SW480 (cell line): ENCODE measurements at places on chromosomes 7 and 10.
A peak's percentile ranks its signal among the peaks of the same experiment; 100 is the strongest.

DNA sequence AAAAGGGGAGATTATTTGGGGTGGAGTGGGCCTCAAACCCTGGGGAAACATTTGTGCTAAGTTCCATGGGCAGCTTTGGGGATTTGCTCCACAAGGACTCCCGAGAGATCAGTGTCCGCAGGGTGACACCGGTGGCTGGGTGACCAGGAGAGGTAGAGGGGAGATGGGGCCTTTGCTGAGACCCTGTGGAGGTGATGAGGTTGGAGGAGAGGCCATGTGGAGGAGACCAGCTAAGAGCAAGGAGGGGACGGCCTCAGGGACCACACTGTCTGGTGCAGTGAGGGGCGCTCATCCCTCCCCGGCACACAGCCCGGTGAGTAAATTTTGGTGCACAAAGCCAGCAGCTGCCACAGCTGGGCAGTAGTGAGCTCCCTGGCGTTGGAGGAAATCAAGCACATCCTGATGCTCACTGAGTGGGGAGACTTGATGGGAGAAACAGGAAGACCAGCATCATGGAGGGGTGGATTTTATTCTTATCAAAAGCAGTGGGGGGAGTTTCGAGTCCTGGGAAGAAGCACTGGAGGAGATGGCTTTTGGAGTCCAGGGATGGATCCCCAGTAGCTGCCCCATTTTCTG is 20.2 kb upstream of the ELFN1 start:
- no peak for DNase-seq

GRCh38 chr10:60029475-60029874 is 123.1 kb upstream of the CCDC6 start:
- DNase-seq = no peak

GRCh38 chr7:136528329-136528728 is 340.1 kb upstream of the CHRM2 start:
- peak; percentile 39 for DNase-seq

- no peak for DNase-seq
Observed at GRCh38 chr7:48681006-48681405, 243.3 kb upstream of the CDC14C start.

DNA sequence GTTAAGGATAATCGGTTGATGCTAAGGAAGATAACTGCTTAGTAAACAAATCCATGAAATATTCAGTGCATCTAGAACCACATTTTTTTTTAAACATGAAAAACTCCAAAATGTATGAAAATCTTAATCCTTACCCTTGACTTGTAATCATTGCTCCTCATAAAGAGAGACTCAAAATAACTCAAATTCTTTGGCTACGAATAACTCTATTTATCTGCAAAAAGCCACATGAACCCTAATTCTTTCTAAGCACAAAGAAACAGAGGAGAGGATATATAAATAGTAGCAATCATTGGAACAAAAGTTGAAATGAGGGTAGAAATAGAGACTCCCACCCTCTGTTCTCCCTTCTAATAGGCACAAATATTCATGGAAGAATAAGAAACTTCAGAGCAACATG is 40.2 kb downstream of the ANK3 start:
- DNase-seq = no peak

DNA sequence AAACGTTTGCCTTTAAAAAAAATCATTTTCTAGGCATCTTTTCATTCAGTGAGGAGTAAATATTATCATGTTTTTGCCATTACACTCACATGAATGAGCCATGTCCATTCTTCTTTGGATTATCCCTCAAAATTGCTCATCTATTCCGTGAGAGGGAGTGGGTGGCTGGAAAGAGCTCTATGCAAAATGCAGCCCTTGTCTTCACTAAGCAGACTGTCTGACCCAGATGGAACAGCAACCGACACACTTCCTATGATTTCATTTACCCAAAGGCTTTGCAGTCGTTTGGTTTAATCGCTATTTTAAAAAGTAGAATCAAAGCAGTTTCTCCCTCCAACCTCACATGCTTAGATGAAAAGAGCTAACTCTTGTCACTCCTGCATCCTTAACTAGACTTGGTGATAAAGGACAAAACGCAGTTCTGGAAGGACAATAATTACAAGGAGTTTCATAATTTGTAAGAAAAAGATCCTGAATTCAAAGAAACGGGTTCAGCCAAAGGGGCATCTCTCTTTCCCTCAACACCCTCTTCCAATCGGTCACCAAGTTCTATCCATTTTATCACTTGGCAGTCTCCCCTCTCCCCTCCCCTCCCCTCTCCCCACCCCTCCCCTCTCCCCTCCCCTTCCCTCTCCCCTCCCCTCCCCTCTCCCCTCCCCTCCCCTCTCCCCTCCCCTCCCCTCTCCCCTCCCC is 198.1 kb upstream of the STK17A start:
- no peak for DNase-seq

DNA sequence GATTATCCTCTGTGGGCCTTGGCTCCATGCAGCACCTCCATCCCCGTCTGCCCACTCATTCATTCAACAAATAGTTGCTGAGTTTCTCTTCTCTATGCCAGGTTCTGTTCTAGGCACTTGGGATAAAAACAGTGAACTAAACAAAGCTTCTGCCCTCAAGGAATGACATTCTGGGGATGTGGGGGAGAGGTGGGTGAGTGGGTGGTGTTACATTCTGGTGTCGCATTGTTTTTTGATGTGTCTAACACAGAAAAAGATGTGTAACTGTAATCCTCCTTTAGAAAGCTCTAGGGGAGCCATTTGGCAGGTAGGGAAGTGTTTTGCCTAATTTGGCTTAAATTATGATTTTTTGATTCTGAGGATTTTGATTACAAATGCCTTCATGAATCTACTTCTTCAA is 21.4 kb downstream of the AUTS2 start:
- no peak for DNase-seq

DNA sequence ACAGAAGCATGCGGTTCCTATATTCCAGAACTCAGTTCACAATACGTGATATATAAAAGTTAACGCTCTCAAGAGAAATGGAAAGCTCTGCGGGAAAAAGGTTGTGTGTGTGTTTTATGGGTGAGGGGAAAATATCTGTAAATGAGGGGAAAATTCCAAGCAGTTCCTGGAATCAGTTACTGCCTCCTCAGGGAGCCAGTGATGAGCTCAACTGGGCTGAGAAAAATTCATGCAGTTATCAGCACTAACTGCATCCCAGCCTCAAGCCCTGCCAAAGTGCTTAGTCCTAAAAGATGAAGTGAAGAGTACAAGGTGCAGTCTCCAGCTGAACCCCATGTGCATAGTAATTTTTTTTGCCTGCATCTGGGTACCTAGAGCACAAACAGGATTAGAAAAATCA is 191.9 kb downstream of the CDK14 start:
- no peak for DNase-seq

DNA sequence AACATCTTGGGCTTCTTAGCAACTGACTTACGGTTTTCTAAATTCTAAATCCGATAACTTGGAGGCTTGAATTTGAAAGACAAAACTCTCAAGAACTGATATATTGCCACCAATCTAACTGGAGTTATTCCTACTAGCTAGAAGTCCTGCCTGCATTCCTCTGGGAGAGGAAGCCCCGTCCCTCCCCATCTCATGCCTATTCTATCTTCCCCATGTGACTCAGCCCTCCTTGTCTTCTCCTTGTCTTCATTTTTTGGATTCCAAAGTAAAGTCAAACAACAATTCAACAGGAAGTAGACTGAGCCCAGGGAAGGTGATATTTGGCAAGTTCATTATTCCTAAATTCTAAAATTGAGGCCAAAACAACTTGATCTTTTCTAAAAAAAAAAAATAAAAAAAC is 587.7 kb downstream of the KCNMA1 start:
- DNase-seq = no peak

DNA sequence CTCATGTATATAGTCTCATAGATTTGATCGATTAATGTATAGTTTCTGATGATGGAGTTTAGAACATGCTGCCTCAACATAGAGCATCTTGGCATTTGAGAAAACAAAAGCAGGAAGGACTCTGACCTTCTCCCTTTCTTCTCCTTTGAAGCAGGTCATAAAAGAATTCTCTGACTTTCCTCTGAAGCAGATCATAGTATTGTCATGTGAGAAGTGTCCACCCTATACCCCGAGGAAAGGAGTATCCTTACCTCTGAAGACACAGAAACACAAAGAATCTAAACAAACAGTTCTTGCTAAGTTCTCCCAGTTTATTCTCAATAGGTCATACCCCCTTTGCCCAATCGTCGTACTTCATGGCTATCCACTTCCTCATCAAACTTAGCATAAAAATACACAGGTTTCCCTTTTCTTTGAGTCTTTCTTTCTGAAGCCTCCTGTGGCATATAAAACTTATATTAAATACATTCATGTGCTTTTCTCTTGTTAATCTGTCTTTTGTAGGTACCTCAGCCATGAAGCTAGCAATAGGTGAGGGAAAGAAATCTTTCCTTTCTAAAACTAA is 194.9 kb downstream of the REEP3 start:
- DNase-seq = no peak

DNA sequence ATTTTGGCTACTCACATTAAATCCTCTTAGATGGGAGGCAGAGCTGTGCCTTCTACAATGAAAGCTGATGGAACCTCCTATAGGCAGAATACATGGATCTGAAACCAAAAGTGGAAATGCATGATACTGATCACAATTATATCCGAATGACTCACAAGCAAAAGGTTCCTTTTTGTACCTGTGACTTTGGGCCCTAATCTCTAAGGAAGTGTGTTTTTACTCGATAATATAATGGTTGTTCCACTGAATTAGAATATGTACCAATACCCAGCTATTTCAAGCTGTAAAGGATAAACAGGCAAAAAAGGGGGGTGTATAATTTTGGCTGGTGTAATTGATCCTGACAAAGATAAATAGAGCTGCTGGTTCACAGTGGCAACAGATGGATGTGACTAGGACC is 17.6 kb upstream of the LAMB1 start:
- no peak for DNase-seq

- peak; percentile 99 for DNase-seq
Observed at GRCh38 chr10:110414548-110415309, 83.0 kb upstream of the DUSP5 start.

GRCh38 chr7:111068618-111069017 is 22.3 kb upstream of the LRRN3 start:
- DNase-seq = no peak

GRCh38 chr10:111186358-111186757 is 109.5 kb downstream of the ADRA2A start:
- DNase-seq = no peak

DNA sequence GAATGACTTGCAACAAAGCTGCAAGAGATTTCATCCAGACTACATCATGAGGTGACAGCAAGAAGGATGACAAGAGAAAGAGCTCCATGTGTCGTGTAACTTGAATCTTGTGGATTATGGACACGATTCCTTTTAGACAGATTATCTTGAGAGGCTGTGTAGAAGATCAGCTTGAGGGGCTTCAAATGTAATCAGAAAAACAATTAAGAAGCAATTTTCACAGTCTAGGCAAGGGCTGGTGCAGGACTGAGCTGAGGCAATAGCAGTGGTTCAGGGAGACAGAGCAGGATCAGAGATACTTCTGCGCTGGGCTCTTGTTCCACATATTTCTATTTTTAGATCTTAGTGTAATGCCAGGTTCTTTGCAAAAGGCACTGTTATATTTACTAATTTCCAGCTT is 253.0 kb upstream of the COBL start:
- DNase-seq = no peak

GRCh38 chr10:1054684-1055083 is 1.5 kb upstream of the WDR37 start:
- no peak for DNase-seq

DNA sequence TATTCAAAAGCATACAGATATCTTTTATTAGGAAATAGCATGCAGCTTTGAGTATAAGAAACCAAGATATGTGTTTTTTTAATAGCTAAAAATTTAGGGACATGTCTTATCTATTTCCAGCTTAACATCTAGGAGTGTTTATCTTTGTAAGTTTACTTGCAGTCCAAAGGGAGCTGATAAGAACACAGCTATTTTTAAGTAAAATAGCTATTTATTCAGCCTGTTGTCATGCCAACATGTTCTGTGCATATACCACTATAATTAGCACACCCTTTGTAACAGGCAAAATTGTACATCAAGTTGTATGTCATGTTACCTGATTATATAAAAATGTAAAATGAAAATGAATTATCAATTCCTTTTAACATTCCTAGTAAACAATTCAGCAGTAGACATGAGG is 29.6 kb downstream of the FAM133B start:
- no peak for DNase-seq

DNA sequence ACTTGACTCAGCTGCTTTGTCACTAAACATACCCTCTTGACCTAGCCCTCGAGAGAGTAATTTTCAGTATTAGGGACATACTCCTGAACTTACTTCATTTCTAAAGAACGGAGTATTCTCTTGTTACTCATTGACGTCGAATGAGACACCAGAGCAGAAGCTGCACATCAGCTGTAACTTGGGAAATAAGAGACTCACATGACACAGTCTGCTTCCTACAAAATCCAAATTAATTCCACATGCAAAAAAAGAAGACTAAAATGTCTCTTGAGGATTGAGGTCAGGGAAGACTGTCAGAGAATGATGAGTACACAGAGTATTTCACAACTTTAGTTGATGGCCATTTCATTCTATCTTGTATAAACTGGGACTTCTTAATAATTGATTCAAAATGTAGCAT is 114.7 kb upstream of the EGFR start:
- no peak for DNase-seq

- DNase-seq = no peak
Observed at GRCh38 chr10:127302343-127302742, 106.0 kb upstream of the INSYN2A start.

DNA sequence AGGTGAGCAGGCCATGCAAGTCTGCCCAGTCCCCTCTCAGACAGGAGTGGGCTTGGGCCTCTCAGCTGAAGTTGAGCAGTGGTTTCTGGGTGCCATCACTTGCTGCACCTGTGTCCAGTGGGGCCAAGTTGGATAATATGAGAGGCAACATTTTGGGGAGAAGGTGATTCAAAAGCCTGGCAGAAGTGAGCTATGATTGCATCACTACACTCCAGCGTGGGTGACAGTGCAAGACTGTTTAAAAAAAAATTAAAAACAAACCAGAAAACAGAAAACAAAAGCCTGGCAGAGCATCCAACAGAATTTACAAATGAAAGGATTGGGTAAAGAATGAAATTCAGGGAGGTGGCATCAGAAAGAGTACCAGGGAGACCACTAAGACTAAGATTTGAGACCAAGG is 121.5 kb upstream of the LAMB4 start:
- no peak for DNase-seq

DNA sequence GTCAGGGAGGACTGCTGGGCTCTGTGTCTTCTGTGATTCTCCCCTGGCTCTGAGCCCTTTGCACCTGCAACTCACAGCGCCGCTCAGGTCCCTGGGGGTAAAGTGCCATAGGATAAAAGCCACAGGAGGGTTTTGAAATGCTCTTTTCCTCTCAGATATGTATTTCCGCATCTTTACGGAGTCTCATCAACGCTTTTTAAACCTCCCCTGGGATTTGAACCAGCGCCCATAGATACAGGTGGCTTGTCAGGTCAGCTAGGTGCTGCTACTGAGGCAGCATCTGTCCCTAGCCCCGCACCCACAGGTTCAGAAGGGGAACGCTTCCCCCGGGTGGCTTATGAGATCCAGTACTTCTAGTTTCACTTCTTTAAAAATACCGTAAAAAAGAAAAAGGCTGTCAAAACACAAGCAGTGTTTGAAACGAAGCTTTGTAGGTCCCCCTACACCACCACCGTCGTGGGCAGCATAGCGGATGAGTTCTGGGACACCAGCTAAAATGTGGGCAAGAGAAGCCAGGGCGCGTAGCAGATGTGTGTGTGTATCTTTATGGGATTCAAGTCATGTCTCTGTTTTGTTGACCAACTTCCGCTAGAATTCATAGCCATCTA is 173.5 kb downstream of the CUX1 start:
- no peak for DNase-seq

- no peak for DNase-seq
Observed at GRCh38 chr7:120307991-120308545, 35.1 kb downstream of the KCND2 start.
